ENCODE measurements at places on chromosomes 1 and 21.

DNA sequence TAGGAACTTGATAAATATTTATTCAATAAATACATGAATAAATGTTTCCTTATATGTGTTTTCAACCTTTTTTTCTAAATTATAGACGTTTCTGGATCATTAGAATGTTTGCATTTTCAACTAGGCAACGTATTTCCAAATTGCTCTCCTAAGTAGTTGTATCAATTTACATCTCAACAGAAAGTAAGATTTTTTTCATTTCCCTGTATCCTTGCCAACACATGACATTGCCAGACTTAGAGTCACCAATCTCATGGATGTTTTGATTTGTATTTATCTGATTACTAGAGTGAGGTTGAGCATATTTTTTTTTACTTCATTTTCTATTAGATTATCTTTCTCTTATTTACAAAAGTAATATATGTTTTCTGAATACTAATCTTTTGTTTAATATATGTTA lies 22.2 kb upstream of the SMG7 start:
- DNase-seq: no peak

- no peak for DNase-seq
Measured at GRCh38 chr1:84698151-84699110, 8.2 kb upstream of the SSX2IP start.

- no peak for DNase-seq
Measured at GRCh38 chr1:110258734-110259133, 48.6 kb downstream of the KCNC4 start.

DNA sequence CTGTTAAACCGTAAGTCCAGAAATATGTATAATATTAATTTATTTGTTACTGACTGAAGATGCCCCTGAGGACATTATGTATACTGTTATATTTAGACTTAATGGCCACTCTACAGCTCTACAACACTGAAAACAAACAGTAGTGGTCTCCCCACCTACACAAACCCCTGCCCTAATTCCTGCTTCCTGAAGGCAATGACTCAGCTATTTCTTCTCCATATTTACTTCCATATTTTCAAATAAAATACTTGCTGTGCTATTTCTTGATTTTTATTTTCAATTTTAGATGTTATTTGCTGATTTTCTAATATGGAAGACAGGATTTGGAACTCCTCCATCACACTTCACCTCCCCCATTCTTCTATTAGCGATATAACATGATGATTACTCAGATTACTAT lies 97.6 kb downstream of the PCNX2 start:
- no peak for DNase-seq

GRCh38 chr1:178973652-178974101 lies 52.0 kb upstream of the FAM20B start:
- DNase-seq: no peak

DNA sequence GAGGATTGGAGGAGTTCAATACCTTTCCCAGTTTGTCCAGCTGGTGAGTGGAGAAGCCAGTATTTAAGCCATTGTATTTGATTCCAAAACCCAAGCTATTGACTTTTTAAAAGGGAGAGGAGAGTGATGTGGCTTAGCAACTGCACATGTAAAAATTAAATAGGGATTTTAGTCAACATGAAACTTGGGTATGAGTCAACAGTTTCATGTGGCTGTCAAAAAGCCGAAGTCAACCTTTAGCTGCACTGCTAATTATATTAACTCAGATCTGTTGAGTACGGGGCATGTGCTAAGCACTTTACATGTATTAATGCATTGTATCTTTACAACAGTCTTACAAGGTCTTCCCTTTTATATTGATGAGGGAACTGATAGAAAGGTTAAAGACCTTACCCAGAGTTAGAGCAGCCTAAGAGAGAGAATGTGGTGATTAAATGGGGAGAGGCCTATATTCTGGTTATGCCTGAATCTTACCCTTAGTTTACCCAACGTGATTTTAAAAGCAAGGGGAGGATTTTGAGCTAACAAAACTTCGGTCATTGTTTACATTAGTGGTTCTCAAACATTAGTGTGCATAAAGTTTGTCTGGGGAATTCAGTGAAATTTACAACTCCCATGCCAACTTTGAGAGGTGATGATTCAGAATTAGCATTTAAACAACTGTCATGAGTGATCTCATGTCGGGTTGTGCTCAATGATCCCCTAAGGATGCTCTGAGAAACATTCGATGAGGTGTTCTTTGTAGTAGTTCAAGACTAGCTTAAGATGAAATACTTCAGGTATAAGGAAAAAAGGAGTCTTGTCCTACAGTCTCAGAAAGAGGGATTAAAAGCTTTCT lies 6.9 kb upstream of the SLC35F3 start:
- no peak for DNase-seq

- no peak for DNase-seq
Measured at GRCh38 chr1:101924700-101925099, 72.0 kb downstream of the OLFM3 start.

DNA sequence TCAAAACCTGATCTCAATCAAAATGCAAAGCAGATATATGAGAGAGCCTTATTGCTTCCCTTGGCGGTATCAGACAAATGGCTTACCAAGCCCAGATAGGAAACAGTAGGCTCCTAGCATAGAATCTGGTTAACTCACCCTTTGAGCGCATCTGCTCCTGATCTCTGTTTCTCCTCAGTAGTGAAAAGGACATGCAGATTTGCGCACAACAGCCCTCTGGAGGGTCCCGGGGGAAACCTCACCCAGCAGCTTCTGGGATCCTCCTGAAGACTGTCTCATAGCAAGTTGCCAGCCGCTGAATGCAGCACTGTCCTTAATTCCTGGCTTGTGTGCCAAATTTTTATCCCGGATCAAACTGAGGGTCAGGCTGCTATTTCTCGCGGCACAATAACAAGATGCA lies 192.2 kb downstream of the FASLG start:
- no peak for DNase-seq

DNA sequence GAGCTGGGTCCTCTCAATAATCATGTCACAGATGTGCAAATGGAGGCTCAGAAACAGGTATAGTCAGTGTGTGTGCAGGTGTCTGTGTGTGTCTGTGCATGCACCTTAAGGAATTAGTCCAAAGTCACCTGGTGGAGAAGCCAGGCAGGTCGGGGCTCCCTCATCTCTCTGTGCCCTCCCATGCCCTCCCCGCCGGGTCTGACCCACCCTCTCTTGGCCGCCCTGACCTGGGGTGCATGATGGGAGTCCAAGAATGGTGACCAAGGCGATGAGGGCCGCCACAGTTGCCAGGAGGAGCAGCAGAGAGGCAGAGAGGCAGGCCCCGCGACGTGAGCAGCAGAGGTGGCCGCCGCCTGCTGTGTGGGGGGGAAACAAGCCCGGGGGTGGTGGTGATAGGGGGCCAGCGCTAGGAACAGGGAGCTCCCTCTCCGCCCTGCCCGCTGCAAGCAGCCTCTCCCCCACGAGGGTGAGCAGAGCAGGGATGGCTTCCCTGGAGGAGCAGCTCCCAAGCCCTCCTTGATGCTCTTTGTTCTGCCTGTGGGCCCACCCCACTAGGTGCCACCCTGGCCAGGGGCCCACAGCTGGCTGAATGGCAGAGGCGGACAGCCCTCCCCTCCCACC lies 3.9 kb downstream of the LDLRAD1 start:
- no peak for DNase-seq

DNA sequence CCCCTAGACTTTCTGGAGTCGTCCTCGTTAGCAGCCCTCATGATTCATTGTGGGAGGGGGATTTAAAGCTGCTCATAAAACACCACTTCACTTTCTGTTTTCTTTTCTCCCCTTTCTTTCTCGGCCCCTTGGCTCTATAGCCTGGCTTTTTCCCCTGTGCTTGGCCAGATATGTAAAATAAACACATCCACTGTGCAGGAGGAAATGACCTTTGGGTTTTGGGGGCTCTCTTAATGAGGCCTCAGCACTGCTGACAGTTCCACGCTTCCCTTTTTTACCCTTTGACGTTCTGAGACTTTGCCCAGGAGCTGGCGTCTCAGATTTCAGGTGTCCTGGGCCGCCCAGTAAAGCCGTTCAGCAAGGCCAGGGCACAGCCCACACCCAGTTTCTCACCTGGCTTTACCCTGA lies 65.7 kb downstream of the RUNX3 start:
- no peak for DNase-seq

DNA sequence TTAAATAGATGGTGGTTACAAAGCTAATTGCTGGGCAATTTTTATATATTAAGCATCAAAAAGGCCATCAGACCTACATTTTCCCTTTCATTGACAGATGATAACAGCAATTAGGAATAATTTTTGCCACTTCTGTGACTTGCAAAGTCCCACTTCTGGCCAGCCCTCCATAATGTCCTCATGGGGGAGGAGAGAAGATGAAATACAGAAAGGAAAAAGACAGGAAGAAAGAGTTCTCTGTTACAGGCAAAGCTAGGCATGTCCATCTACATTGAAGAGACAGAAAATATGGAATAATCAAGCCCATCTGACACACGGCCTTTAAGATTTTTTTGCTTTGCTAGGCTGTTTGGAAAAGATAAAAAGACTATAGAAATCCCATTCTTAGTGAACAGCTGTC lies 108.0 kb downstream of the ENAH start:
- no peak for DNase-seq

DNA sequence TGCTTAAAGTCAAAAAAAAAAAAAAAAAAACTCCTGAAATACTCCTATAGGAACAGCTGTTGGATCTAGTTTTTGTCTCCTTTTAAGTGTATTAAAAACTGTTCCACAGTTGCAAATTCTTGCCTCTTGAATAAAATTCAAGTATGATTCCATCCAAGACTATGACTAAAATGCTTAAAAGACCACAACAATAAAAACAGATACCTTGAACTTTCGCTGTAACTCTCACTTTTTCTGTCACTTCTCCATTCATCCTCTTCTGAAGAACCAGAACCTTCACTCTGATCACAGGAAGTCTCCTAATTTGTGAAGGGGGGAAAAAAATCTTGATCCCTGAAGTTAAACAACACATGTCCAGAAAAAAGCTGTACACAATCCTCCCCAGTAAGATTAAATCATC lies 55.0 kb upstream of the PSMG1 start:
- DNase-seq: no peak

DNA sequence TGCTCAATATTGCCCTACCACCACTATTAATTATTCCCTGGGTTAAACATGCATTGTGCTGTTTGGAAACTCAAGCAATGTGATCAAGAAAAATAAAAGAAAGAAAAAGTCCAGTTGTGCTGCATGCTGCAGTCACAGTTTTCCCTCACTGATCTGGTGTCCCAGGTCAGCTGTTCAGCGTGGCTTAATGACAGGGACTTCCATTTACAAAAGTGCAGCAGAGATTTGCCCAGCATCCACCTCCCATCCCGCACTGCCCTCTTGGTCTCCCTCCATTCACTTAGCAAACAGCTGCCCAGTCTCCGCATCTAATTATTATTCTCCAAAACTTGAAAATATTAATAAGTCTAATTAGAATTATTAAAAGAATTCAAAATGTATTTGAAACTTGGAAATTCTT lies 2.0 kb upstream of the OR2T4 start:
- no peak for DNase-seq

GRCh38 chr1:81559662-81560350 lies 240.9 kb upstream of the ADGRL2 start:
- no peak for DNase-seq

DNA sequence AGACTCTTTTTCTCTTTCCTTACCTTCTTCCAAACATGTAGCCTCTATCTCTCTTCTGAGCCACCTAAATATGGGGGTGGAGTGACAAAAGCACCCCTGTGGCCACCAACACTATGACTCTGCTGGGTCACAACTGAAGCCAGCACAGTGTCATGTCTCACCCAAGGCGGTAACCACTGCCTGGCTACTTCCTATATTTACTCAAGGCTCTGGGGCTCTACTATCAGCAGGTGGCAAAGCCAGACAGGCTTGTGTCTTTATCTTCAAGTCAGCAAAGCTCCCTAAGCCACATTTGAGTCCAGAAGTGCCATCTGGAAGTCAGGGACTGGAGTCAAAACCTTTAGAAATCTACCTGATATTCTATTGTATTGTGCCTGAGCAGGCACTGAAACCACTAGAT lies 1515.2 kb downstream of the PLA2G4A start:
- DNase-seq: no peak

DNA sequence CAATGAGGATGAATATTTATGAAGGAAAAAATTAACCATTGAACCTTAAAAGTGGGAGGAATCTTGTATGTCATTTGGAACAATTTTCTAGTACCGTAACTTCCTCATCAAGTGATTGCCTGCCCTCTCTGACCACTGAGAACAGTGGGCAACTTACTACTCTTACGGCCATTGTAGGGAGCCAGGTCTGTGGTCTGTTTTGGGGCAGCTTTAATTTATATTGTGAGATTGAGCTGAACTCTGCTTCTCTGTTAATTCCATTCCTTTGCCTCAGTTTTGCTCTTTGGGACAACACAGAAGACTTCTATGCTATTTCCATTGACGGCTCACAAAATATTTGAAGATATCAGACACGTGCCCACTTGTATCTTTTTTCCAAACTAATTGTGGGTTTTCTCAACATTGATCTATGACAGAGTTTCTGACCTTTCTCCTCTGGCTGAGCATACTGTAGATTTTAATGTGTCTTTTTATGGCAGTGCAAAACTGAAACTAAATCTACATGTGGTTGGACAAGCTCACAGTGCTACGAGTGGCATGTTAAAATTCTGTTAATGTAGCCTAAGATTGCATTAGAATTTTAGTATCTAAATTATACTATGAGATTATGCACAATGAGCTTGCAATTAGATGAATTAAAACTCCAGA lies 27.8 kb upstream of the ZNF281 start:
- DNase-seq: no peak

DNA sequence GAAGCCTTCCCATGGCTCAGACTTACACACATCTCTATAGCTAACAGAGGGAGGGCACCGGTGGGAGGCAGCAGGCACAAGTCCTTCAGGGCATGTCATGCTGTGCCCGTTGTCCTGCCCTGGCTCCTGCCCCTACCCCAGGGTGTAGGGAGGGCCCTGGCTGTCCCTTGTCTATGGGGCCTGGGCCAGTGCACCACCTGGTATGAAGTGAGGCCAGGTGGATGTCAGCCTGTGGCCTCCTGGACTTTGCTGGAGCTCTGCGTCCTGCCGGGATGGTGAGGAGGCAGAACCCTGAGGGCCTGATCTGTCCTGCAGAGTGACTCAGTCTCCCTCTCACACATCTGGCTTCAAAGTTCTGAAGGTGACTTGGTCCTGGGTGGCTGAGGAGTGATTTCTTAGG lies 47.3 kb upstream of the GPR37L1 start:
- DNase-seq: no peak

GRCh38 chr1:228058949-228059633 lies 23.4 kb upstream of the ARF1 start:
- no peak for DNase-seq

DNA sequence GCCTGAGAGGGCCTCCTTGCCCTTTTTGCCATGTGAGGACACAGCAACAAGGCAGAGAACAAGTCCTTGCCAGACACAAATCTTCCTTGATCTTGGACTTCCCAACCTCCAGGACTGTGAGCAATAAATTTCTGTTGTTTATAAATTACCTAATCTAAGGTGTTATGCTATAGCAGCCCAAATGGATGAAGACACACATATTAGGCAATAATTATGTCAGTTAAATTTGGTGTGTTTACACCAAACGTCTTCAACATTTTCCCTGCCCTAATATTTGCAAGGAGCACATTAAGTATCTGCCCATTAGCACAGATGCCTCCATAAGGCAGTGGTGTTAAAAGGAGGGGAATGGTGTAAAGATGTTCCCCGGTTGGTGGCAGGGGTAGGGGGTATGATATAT lies 94.8 kb downstream of the ETS2 start:
- no peak for DNase-seq
